Esophagus squamous epithelium (tissue), 5 donors: ENCODE measurements at places on chromosomes 12 and 14.

DNA sequence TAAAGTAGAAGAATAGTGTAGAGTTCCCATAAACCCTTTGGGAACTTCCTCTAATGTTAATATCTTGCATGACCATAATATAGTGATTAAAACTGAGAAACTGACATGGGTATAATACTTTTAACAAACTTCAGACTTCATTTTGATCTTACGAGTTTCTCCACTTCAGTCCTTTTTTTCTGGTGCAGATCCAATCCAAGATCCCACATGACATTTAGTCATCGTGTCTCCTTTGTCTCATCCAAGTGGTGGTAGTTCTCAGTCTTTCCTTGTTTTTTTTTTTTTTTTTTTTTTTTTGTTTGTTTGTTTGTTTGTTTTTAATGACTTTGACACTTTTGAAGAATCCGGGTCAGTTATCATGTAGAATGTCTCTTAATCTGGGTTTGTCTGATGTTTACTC lies 179.2 kb downstream of the CACNA1C start:
- DNase-seq: no peak
- no peak overlapping the region for H3K27ac ChIP-seq
- H3K27me3 ChIP-seq: peaks cover 8% of the 10 kb centered on the region

- DNase-seq: no peak
- H3K27ac ChIP-seq: no peak overlapping the region
- peaks cover 29% of the 10 kb centered on the region for H3K4me1 ChIP-seq
- H3K36me3 ChIP-seq: peaks cover 62% of the 10 kb centered on the region
- no peak overlapping the region for H3K4me3 ChIP-seq
Observed at GRCh38 chr12:48777501-48778400, 11.1 kb downstream of the ADCY6 start.

DNA sequence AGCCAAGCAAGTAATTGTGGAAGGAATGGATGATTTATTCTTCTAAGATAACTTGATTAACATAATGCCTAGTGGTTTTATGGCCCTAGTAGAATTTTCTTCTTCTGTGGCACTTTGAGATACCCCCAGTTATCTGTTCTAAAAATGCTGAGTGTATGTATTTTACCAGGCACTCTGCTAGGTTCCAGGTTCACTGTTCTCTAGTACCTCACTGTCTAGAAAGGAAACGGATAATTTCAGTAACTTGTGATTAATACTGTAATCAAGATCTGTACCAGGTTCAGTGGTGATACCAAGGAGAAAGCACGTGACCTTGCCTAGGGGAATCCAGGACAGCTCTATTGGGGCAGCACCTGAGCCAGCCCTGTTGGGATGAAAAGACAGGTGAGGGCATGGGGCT lies 8.0 kb downstream of the ANO6 start:
- no peak for DNase-seq
- H3K4me1 ChIP-seq: peaks cover 56% of the 10 kb centered on the region
- H3K27me3 ChIP-seq: no peaks in the 10 kb centered on the region
- no peak overlapping the region for H3K4me3 ChIP-seq

GRCh38 chr14:61701946-61702345 lies 6.6 kb downstream of the HIF1A start:
- H3K27ac ChIP-seq: no peak overlapping the region
- no peaks in the 10 kb centered on the region for H3K36me3 ChIP-seq
- no peak overlapping the region for H3K4me3 ChIP-seq
- no peaks in the 10 kb centered on the region for H3K27me3 ChIP-seq

DNA sequence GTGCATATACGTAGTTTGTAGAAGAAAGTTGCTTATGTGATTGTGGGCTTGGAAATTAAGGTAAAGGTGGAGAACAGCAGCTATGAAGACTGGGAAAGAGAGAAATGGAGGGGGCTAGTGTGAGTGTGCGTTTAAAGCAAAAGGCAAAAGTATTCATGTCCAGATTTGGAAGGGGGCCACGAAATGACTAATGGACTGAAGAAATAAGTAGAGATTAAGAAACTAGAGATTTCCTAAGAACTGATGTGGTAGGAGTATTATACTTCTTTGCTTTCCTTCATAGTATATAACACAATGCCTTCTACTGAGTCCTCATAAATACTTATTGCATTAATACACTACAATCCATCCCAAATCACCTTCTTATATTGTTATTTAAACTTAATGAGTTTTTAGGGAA lies 298.6 kb upstream of the NOVA1 start:
- H3K27me3 ChIP-seq: no peaks in the 10 kb centered on the region
- H3K4me1 ChIP-seq: no peaks in the 10 kb centered on the region
- no peak overlapping the region for H3K27ac ChIP-seq
- H3K4me3 ChIP-seq: no peak overlapping the region
- no peak for DNase-seq

- no peaks in the 10 kb centered on the region for H3K27me3 ChIP-seq
- no peak overlapping the region for H3K4me3 ChIP-seq
- DNase-seq: no peak
- no peak overlapping the region for H3K27ac ChIP-seq
- no peaks in the 10 kb centered on the region for H3K36me3 ChIP-seq
Observed at GRCh38 chr12:5171701-5172100, 128.0 kb downstream of the KCNA5 start.

GRCh38 chr12:88035271-88035906 lies 6.2 kb upstream of the C12orf50 start:
- peak; percentile 50 for DNase-seq
- no peaks in the 10 kb centered on the region for H3K27me3 ChIP-seq
- peak overlapping the region; percentile 94 for H3K4me3 ChIP-seq

DNA sequence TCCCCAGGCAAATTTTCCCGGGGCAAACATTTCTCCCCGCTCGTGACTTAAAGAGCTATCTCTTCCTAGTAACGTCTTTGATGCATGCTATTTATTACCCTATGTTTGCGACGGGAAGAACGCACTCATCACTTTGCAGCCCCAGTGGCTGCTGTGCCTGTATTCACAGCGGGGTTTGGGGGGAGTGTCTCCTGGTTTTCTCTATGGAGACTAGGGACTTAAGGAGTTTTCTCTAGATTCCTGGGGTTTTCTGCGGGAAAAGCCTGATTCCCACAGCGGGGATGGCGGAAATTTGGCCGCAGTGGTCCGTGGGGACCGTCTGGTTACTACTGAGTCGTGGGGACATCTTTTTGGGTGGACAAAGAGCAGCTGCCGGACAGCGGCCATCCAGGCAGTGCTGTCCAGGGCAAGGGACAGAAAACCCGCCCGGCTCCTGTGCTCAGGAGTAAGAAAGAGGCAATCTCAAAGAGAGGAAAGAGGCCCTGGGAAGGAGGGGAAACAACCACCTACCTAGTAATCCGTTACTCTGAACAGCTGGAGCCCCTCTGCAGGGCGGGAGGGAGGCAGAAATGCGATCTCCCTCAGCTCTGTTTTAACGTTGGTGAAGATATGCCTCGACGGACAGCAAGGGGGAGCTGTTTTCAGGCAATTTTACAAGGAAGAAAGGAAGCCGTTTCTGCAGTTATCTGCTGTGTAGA lies 771 bp upstream of the AVPR1A start:
- H3K4me3 ChIP-seq: peak overlapping the region; percentile 35
- no peaks in the 10 kb centered on the region for H3K36me3 ChIP-seq
- peak overlapping the region; percentile 33 for H3K27ac ChIP-seq
- no peak for DNase-seq
- no peaks in the 10 kb centered on the region for H3K27me3 ChIP-seq

- H3K4me1 ChIP-seq: no peaks in the 10 kb centered on the region
- no peak overlapping the region for H3K27ac ChIP-seq
- H3K4me3 ChIP-seq: no peak overlapping the region
- H3K36me3 ChIP-seq: no peaks in the 10 kb centered on the region
- no peak for DNase-seq
- H3K27me3 ChIP-seq: no peaks in the 10 kb centered on the region
Observed at GRCh38 chr12:23169012-23169695, 544.2 kb downstream of the ETNK1 start.

- no peak for DNase-seq
- H3K4me1 ChIP-seq: no peaks in the 10 kb centered on the region
- no peaks in the 10 kb centered on the region for H3K27me3 ChIP-seq
- no peak overlapping the region for H3K27ac ChIP-seq
Observed at GRCh38 chr12:111655356-111655755, 30.4 kb downstream of the BRAP start.

GRCh38 chr12:108482717-108483212 lies 32.3 kb upstream of the FICD start:
- H3K4me3 ChIP-seq: no peak overlapping the region
- DNase-seq: no peak
- H3K27ac ChIP-seq: no peak overlapping the region
- H3K36me3 ChIP-seq: no peaks in the 10 kb centered on the region

- no peaks in the 10 kb centered on the region for H3K27me3 ChIP-seq
- peaks cover 8% of the 10 kb centered on the region for H3K4me1 ChIP-seq
- no peaks in the 10 kb centered on the region for H3K36me3 ChIP-seq
- no peak for DNase-seq
Observed at GRCh38 chr12:12171991-12172511, 94.8 kb downstream of the LRP6 start.

DNA sequence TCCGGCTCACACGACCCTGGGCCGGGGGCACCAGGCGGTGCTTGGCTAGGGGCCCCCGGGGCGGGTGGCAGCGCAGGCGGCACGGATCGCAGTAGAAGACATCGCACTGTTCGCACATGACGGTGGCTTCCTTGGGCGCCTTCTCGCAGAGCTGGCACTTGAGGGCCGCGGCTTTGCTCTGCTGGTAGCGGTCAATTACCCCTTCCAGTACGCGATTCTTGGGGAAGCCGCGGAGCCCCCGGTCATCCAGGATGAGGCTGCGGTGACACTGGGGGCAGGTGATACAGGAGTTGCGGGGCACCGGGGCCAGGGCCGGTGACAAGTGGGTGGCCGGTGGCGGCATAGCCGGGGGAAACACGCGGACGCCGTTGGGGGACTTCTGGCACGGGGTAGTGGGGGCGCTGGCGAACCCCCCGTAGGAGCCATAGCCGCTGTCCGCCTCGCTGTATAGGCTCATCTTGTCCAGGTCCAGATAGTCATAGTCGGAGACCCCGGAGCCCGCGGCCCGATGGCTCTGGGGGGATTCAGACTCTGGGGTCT lies 553 bp downstream of the TRIM9 start:
- peaks cover 35% of the 10 kb centered on the region for H3K4me1 ChIP-seq
- H3K27ac ChIP-seq: no peak overlapping the region
- peaks cover 7% of the 10 kb centered on the region for H3K27me3 ChIP-seq
- H3K36me3 ChIP-seq: no peaks in the 10 kb centered on the region
- peak overlapping the region; percentile 62 for H3K4me3 ChIP-seq

- DNase-seq: no peak
- H3K27ac ChIP-seq: no peak within 1 kb of the TSS
- H3K4me3 ChIP-seq: peak within 1 kb of the TSS; percentile 33
- no peaks in the 10 kb centered on the region for H3K36me3 ChIP-seq
- H3K27me3 ChIP-seq: peaks cover 88% of the 10 kb centered on the region
- peaks cover 17% of the 10 kb centered on the region for H3K4me1 ChIP-seq
Observed at GRCh38 chr14:69484444-69485314, at the start of gene PLEKHD1. Gene PLEKHD1, plus strand, starts transcription at chr14:69484728. Its CDS starts 238 bp downstream, at chr14:69484966.

- no peak for DNase-seq
- H3K4me1 ChIP-seq: no peaks in the 10 kb centered on the region
- no peak overlapping the region for H3K27ac ChIP-seq
- no peaks in the 10 kb centered on the region for H3K27me3 ChIP-seq
- no peaks in the 10 kb centered on the region for H3K36me3 ChIP-seq
- H3K4me3 ChIP-seq: no peak overlapping the region
Observed at GRCh38 chr12:24723759-24724158, 225.1 kb downstream of the BCAT1 start.

DNA sequence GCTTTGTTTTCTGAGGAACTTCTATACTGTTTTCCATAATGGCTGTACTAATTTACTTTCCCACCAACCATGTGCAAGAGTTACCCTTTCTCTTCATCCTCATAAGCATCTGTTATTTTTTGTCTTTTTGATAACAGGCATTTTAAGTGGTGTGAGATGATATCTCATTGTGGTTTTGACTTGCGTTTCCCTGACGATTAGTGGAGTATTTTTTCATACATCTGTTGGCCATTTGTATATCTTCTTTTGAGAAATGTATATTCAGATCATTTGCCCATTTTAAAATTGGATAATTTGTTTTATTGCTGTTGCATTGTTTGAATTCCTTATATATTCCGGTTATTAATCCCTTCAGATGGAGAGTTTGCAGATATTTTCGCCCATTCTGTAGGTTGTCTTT lies 10.2 kb upstream of the HMGA2 start:
- H3K36me3 ChIP-seq: no peaks in the 10 kb centered on the region
- H3K4me1 ChIP-seq: no peaks in the 10 kb centered on the region
- no peak overlapping the region for H3K27ac ChIP-seq
- H3K27me3 ChIP-seq: peaks cover 37% of the 10 kb centered on the region

DNA sequence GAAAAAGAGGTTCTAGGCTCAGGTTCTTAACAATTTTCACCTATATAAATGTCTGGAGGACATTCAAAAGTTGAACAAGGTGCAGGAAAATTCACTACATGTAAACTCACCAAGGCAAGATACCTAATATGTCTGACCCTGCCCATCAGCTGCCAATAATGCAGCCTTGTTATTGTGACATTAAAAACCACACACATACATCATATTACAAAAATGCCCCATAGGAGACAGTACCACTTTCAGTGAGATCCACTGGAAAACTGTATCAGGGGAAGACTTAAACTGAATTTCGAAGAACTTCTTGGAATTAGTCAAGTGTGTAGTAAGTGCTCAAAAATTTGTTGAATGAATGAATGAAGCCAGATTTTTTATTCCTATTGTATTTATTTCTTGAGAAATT lies 83.1 kb downstream of the KICS2 start:
- H3K27ac ChIP-seq: no peak overlapping the region
- H3K4me3 ChIP-seq: no peak overlapping the region
- H3K27me3 ChIP-seq: no peaks in the 10 kb centered on the region
- DNase-seq: no peak
- no peaks in the 10 kb centered on the region for H3K36me3 ChIP-seq

- no peaks in the 10 kb centered on the region for H3K4me1 ChIP-seq
- no peaks in the 10 kb centered on the region for H3K36me3 ChIP-seq
Observed at GRCh38 chr14:97442363-97442762, 645.2 kb downstream of the VRK1 start.

DNA sequence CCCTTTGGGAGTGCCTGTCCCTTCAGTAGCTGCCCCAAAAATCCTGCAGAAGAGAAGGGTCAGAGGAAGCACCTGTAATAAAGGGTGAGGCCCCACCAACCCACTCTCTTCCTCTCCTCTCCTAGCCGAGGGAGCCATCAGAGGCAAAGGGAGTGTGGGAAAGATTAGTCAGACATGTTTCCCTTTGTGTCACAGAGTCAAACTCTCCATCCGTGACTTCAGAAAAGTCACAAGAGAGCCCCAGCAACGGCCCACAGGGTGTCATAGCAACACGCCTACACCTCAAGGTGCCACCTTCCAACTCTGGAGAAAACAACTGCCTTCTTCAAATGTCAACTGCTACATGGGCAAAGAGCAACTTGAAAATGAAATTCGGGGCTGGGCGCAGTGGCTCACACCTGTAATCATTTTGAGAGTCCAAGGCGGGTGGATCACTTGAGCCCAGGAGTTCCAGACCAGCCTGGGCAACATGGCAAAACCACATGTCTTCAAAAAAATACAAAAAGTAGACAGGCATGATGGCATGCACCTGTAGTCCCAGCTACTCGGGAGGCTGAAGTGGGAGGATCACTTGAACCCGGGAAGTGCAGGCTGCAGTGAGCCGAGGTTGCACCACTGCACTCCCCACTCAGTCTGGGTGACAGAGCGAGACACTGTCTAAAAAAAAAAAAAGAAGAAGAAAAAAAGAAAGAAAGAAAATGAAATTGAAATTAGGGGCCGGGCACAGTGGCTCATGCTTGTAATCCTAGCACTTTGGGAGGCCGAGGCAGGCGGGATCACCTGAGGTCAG lies 17.7 kb upstream of the CD27 start:
- no peak for DNase-seq
- no peaks in the 10 kb centered on the region for H3K27me3 ChIP-seq
- no peaks in the 10 kb centered on the region for H3K36me3 ChIP-seq
- H3K27ac ChIP-seq: peak overlapping the region; percentile 47
- H3K4me1 ChIP-seq: peaks cover 22% of the 10 kb centered on the region
